ENCODE measurements at places on chromosomes 7 and 10.

DNA sequence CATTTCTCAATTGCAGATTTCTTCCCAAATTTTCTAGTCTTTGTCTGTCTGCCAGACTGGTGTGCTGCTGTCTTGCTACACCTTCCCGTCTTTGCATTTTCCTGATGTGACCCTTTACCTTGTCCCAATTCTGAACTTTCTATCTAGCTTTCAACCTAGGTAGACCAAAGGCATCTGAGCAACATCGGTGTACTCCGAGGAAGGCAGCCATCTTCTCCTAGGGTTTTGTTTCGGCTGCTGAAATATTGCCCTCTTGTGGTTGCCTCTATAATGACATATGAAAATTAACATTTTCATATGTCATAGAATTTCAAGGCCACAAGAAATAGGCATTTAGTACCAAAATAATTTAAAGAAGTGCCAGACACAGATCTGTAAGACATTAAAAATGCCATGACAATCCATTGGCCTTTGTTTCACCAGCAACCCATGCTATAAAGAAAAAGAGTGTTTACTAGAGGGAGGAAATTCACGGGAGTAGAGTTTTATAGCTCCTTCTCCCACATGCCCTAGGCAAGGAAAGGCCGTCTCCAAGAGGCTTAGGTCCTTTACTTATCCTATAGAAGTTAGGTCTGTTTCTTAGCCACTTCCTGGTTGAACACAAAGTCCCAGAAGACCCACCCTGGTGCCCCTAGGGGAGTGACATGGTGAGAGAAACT is 23.4 kb downstream of the OR9A2 start:
- no peak for DNase-seq

DNA sequence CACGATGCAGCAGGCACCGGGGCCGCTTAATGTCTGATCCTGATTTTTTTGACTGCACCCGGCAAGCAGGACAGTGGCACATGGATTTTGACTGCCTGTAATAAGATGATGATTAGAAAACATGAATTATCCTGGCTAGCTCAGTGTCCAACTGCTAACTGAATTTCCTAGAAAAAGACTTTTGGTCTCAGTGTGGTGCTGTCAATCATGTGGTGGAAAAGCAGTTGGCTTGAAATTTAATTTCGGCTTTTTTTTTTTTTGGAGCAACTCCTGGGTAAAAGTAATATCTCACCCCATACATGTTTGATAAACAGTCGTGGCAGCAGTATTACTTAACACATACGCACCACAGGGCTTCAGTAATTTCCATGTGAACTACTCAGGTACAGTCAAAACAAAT is 227.7 kb downstream of the FANK1 start:
- no peak for DNase-seq

GRCh38 chr10:110601581-110601980 is 34.1 kb downstream of the SMC3 start:
- DNase-seq = no peak

GRCh38 chr7:940599-941408 is 13.7 kb downstream of the ADAP1 start:
- no peak for DNase-seq

DNA sequence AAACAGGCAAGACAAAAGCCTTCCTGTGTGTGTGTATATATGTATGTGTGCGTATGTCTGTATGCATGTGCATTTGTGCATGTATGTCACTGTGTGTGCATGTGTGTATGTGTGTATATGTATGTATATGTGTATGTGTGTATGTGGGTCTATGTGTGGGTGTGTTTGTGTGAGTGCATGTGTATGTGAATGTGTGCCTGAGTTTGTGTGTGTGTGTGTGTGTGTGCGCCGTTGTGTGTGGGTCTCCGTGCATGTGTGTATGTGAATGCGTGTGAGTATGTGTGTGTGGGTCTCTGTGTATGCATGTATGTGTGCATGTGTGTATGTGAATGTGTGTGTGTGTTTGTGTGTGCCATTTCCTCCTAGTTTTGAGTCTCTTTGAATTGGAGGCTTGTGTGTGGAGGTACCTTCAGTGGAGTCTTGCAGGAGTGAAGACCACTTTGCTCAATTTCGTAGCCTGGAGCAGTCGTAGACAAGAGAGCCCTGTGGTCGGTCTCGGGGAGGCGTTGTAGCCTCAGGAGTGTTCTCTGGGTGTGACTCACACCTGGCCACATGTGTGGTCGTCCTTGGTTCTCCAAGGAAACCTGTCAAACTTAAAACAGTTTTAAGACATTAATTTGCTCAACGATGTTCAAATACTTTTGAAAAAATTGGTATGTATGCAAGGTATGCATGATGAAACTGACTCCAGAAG is 28.1 kb downstream of the INPP5A start:
- DNase-seq = no peak

DNA sequence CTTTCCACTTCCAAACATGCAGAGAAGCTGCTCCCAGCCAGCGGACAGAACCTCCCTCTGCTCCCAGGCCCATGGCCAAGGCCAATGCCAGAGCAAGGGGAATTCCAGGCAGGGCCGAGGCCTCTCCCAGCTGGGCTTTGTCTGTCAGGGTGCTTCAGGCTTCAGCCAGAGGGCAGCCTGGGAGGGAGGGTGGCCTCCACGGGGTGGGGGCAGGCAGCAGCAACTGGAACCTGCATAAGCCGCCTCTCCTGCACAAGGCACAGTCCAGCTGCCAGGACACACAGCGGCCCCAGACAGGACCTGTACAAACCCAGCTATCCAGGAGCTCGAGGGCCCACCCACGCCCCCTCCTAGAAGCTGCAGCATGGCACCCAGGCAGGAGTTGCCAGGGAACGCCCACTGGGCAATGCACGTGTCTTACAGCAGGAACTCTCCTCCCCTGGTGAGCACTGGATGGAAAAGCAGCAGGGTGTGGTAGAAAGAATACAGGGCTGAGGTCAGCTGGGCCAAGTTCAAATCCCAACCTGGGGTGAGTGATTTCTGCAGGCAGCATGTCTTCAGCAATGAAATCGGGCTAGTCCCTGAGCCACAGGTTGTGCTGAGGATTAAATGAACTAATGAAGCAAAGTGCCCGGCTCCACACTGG is 7.6 kb downstream of the FAM53B start:
- peak; percentile 30 for DNase-seq

- DNase-seq = no peak
Observed at GRCh38 chr10:80945264-80945880, 407.7 kb downstream of the SH2D4B start.

- DNase-seq = peak; percentile 84
Observed at GRCh38 chr10:79266543-79267312, 80.5 kb upstream of the PPIF start.

All from SJSA1 (cell line).